ENCODE measurements at places on chromosomes 2 and 18. TPM values are rescaled to one million over a fixed set of nuclear protein-coding genes. Genes with fewer than 3 reads are reported as not detected.
A peak's percentile ranks its signal among the peaks of the same experiment; 100 is the strongest.

The DCDC2C gene
- not detected for total RNA-seq

DNA sequence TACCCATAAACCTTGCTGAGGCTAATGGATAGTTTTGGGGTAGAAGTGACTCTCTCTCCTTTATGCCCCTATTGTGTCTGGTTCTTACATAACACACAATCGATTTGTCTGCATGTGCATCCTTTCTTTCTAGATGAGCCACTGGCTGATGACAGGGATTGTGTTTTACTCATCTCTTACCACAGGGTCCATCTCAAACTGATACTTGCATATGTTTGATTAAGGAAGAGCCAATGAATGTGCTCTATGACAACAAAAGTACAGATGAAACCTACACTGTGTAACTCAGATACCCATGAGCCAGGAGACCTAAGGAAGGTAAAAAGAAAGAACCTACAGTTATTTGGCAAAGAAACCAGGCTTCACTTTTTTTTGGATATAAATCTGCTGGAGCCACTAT lies 13.2 kb upstream of the BZW1 start:
- DNase-seq = no peak

- DNase-seq = no peak
Measured at GRCh38 chr2:190511104-190511503, 23.4 kb downstream of the NEMP2 start.

- DNase-seq = peak; percentile 34
Measured at GRCh38 chr18:3037423-3037915, 24.5 kb upstream of the LPIN2 start.

The DNAJC5G gene
- not detected for total RNA-seq

The KCNG2 gene
- total RNA-seq = not detected

DNA sequence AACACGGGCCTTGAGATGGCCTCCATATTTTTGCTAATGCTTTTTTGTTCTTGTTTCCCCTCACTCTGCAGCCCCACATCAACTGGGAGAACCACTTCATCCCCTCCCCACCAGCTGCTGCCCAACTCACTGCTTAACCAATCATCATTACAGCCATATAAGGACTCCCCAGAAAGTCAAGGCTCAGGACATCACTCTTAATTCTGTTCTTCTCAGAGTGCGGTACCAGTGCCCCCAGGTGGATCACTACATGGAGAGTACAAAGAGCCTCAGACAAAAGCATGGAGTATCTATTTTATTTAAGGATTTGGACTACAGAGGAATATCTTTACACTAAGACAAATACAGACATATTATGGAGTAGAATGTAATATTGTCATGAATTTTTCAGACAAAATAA lies 340.6 kb downstream of the PAX3 start:
- DNase-seq = no peak

The KLHL41 gene
- not detected for total RNA-seq

DNA sequence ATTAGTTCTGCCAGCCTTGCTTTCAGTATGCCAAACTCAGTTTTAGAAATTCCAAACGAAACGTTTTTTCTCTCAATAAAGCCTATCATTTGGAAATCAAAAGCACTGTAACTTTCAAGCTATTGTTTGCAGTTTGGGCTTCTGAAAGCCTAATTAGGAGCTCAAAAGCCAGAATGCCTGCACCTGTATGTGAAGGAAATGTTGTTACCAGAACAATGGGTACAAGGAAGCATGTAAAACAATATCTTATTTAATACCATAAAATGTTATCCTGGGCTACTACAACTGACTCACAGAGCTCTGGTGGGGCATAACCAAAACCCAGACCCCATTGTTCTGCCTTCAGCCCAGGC lies 12.6 kb upstream of the GULP1 start:
- DNase-seq = no peak

The SNORC gene
- 1.8 TPM for total RNA-seq

Data from activated T-helper 1 cell treated with anti-CD3 and anti-CD28 coated beads, Interleukin-12 subunit alpha, Interleukin-12 subunit beta, Interleukin-2, Interleukin-4 antibody, amounts not matched to agents 30 ng/mL and 10 ng/mL and 1 ng/mL, durations not matched to agents 14 hours and 24 hours and 36 hours (primary cell).